Fibroblast of skin of right biceps (primary cell): ENCODE measurements at places on chromosomes 5 and 9.

DNA sequence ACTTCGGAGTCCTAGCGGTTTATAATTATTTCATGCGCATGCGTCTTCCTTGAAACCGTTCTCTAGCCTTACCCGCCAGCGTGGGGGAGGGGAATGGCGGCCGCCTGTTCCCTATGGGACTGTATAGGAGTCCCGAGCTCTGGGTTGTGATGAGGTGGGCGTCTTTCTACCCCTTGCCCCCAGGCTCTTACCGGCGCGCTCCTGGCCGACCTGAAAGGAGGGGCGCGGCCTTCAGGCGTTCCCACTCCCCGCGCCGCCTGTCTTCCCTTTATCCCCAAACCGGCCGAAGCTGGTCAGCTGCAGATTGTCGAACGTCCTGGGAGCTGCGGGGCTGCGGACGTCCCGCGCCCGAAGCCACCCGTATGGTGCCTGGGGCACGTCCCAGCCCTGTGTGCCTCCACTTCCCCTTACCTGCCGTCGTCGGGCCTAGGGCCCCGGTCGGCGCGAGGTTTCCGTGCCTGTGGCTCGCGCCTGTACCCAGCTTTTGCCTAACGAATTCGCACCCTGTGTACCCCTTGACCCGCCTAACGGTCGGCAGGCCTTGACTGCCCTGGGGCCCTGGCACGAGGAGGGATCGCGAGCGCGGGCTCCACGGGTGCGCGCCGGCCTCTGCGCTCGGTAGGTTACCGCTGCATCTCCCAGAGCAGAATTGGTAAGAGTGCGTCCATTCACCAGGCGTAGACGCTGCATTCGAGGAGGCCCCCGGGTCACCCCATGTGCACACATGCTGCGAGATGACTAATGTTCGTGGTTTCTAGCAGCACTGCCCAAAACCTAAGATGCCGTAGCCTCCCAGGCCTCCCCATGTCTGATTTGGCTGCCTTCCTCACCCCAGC lies 653 bp upstream of the HNRNPH1 start:
- peak; percentile 83 for DNase-seq

GRCh38 chr9:7461791-7462190 lies 337.8 kb downstream of the DMAC1 start:
- no peak for DNase-seq

DNA sequence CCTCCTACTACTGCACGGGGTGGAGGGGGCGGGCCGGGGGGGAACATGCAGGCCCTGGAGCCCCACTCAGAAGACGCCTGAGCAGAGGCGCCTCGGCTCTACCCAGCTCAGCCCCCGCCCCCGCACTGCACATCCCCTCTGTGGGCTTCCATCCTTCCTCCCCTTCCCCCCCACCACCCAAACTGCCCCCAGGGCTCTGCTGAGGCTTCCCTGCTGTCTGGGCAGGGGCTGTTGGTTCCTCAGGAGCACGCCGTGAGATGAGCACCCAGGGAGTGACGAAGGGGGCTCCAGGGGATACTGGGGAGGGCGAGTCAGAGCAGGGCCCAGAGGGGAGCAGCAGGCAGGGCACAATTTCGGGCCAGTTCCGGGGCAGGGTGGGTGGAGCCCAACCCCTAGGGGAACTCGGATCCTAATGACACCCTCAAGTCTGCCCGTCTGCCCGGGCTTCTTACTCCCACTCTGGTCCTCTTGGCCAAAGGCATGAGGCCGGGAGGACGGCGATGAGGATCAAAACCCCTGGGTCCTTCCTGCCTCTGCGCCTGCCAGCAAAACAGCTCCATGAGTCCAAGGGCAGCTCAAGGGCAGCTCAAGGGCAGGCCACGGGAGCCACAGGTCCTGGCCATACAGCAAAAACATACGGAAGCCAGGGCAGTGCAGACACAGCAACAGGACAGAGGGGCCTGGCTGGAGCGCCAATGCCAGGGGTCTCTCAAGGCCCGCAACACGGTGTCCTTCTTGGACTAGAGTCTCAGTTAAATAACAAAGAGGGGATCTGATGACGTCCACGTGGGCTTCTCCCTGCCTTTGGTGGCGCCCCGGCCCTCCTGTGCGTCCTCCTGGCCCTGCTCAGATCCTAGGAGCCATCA lies 200.9 kb downstream of the AUH start:
- DNase-seq = no peak

DNA sequence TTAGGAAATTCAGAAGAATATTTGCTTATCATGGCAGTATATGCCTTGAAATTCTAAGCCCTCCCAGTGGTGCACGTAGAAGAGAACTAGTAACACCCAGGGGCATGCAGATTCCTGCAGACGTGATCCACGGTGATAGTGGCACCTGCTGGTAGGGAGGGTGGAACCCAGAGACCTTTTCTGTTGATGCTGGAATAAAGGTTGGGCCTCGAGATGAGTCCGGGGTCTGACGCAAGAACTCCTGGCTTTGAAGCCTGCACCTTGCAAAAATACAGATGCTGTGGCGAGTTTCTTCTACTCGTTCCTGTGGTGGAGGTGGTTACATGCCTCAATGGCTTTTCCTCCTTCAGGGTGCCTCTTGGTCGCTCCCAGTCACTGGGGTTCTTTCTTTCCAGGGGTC lies 39.5 kb upstream of the PHF2 start:
- DNase-seq = no peak

GRCh38 chr5:155625315-155625714 lies 611.8 kb downstream of the KIF4B start:
- no peak for DNase-seq

DNA sequence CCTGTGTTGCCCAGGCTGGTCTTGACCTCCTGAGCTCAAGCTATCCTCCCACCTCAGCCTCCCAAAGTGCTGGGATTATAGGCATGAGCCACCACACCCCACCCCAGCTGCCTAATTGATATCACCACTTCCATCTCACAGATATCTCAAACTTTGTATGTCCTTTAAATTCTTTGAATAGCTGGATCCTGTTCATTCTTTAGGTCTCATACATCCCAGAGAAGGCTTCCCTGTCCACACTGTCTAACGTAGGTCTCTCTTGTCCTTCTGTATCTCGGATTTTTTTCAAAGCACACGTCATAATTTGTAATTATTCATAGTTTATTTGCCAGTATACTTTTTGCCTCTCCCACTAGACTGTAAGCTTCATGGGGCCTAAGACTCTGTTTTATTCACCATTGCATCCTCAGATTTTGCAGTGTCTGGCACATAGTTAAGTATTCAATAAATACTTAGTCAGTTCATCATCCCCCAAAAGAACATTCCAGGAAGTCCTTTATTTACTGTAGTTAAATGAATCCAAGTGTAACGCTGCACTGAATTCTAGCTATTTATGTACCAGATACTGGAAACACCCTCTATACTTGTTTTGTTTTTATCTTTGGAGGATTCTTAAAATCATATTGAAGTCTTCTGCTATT lies 10.5 kb downstream of the ARSK start:
- peak; percentile 51 for DNase-seq

- no peak for DNase-seq
These were observed 207.0 kb upstream of the ZNF462 start for GRCh38 chr9:106655966-106656365.

DNA sequence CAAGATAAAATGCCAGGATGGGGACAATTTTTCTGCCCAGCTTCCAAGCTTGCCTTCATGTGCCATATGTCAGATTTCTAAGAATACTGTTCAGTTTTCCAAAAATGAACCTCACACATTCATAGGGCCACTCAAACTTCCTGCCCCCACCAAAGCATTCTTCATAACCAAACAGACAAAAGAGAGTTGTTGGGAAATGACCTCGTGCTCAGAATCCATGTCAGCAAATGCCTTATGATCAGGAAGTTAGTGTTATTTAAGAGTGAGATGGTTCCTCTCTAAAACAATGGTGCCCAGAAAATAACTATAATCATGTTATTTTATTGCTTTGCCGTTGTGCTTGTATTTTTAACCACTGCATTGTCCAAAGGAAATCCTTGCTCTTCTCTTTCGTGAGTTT lies 208.2 kb downstream of the ZNF608 start:
- DNase-seq = no peak

- no peak for DNase-seq
These were observed 77.5 kb upstream of the HMHB1 start for GRCh38 chr5:143734456-143734780.

GRCh38 chr5:124738681-124739633 lies 7.5 kb downstream of the ZNF608 start:
- peak; percentile 49 for DNase-seq
